ENCODE measurements at places on chromosomes 7 and 10.

GRCh38 chr10:108639010-108639409 is 1284.3 kb downstream of the XPNPEP1 start:
- DNase-seq: no peak

- no peak for DNase-seq
Measured at GRCh38 chr10:117135026-117135372, 3.1 kb downstream of the VAX1 start.

DNA sequence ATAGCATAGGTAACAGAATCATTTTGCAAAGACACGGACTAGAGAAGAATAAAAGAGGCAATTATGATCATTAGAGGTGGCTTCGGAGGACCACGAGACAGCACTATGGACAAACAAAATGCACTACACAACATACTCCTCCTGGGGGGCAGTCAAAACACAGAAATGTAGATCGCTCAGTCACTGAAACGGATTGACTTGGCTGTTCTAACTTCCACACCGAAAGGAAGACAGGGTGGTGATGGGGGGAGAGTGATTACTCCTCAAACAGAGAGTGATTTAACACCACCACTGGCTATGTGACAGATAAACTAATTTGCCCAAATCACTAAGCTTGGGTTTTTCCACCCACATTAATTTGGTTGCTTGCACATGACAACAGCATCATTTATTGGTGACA is 14.1 kb upstream of the PPA1 start:
- no peak for DNase-seq

DNA sequence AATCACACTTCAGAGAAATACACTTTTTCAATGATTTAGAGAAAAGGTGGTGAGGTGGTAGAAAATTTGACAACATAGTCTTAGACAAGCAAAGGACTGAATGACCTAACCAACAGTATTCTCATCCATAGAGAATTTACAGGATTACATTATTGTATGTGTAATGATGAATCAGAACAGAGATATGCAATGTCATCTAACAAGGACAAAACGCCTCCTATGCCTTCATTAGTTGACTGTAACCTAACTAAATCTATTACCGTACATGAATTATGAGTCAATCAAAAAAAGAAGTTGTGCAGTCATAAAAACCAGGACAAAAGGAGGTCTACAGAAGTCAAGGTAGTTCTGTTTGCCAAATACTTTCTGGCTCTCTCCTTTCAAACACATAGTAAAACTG is 66.5 kb downstream of the RAB11FIP2 start:
- no peak for DNase-seq

DNA sequence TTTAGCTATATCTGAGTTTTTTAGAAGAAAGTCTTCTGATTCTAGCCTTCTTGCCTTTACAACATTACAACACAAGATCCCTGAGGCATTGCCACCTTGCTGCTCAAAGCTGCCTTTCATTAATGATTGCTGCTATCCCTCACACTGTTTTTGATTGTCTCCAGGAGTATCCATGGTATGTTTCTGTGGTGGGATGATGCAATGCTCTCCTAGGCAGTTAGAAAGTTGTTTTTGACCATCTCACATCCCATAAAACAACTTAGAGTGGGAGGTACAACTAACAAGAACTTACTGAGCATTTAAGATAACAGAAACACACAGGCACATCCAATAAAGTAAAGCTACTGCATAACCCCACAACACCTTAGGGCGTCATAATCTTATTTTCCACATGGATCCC is 1156.0 kb upstream of the LRRTM3 start:
- no peak for DNase-seq

- no peak for DNase-seq
Measured at GRCh38 chr10:32790483-32790882, 167.5 kb downstream of the ITGB1 start.

- DNase-seq: peak; percentile 46
Measured at GRCh38 chr7:24979470-24979862, 512 bp downstream of the OSBPL3 start.

DNA sequence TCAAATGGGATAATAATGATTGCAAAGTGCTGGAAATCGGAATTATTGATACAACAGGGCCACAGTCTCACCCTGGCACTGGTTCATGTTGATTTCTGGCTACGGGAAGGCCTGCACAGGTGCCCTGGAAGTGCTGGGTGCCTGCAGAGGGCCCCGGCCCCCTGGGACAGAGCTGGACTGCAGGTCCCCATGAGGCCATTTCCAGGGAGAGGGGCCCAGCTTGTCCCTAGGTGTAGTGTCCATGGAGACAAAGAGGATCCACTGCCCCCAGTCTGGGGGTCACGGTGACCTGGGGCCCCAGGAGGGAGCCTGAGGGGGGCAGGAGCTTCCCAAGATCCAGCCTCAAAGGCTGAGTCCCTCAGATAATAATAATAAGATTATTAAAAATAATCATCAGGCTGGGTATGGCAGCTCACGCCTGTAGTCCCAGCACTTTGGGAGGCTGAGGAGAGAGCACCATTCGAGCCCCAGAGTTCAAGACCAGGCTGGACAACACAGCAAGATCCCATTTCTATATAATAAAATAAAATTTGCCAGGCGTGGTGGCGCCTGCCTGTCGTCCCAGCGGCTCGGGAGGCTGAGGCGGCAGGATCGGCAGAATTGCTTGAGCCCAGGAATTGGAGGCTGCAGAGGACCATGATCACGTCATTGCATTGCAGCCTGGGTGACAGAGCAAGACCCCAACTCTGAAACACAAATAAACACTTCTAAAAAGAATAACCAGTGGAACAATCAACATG is 98.1 kb downstream of the MICALL2 start:
- DNase-seq: no peak

GRCh38 chr10:75858339-75858738 is 426.9 kb downstream of the LRMDA start:
- no peak for DNase-seq

GRCh38 chr7:99794585-99795502 is 10.9 kb upstream of the CYP3A4 start:
- DNase-seq: no peak

DNA sequence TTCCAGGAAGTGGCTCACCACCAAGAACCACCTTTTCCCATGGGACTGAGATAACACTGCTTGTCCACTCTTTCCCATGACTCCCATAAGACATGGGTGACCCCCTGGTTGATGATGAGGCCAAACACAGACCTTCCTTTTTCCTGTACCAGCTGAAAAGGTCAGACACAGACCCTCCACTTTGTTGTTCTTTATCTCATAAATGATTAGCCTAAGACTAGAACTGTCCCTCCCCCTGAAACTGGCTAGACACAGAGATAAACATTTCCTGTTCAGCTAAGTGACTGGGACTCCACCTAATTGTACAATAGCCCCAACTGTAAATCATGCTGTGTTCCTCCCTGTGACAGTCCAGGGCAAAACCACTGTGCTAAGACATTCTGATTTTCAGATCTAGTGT is 8.2 kb upstream of the NRG3 start:
- DNase-seq: no peak

DNA sequence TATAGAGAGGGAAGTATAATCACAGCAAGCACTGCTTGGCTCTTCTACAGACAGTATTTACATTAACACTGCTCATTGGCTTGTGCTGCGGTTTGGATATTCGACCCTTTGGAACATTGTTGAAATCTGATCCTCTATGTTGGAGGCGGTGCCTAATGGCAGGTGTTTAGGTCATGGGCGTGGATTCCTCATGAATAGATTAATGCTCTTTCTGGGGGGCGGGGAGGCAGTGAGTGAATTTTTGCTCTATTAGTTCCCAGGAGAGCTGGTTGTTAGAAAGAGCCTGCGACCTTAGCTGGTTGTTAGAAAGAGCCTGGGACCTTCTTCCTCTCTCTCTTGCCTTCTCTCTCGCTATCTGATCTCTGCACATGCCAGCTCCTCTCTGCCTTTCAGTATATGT is 77.3 kb upstream of the SVIL start:
- no peak for DNase-seq

GRCh38 chr7:27992755-27993493 is 187.7 kb downstream of the JAZF1 start:
- DNase-seq: no peak

GRCh38 chr10:46329690-46330016 is 42.9 kb downstream of the ANTXRL start:
- DNase-seq: no peak

GRCh38 chr10:101157756-101158458 is 26.8 kb downstream of the TLX1 start:
- DNase-seq: no peak

Data from stimulated activated CD4-positive, alpha-beta T cell treated with anti-CD3 and anti-CD28 coated beads, TNF-alpha, amount 100 ng/mL, for 1 hour (primary cell).